H54 (cell line): ENCODE measurements at places on chromosomes 4 and X.

DNA sequence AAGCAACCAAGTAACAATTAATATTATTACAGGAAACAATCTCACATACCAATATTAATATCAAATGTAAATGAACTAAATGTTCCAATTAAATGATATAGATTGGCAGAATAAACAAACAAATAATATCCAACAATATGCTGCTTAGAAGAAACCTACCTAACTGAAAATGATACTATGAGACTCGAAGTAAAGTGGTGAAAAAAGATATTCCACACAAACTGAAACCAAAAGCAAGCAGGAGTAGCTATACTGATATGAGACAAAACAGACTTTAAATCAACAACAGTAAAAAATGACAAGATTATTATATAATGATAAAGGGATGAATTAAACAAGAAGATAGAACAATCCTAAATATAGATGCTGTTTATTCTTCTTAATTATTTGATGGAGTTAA, 140.1 kb downstream of the SPANXN4 start:
- DNase-seq, result no peak

- DNase-seq, result no peak
These were observed 4.0 kb upstream of the TMEM156 start for GRCh38 chr4:39036172-39036571.

DNA sequence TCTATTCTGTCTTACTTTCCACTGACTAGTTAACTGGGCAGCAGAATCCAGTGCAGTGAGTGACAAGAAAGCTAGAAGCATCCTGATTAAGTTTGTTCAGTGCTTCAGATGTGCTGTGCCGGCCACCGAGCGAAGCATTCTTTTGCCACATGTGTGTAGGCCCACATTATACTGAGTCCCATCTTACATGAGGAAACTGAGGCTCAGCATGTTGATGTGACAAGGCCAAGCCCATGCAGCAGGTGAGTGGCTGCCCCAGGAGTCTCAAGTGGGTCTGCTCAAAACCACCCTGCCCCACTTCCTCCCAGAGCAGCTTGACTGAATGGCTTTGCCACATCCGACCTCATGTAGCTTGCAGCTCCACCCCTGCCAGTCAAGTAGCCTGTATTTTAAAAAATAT, 50.5 kb downstream of the RHOH start:
- DNase-seq, result no peak

- no peak for DNase-seq
These were observed 40.2 kb upstream of the NHSL2 start for GRCh38 chrX:71870208-71871098.

DNA sequence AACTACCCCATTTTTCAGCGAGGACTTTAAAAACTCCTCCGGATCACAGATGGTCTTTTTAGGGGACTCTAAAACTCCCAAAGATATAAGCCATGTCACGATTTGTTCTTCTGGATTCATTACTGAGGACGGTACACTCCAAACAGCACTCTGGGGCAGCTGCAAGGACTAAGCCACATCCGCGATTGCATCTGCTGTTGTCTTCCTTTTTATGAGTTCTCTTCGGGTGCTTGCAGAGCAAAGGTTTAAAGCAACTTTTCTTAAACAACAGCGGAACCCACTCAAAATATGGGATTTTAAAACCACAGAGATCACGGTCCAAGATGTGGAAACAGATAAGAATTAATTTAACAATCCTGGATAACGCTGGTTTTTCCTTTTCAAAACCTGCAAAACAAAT, at the start of gene ARHGEF6:
Gene ARHGEF6 (minus strand): TSS at position 170 of the 400 bp plus-strand sequence. CDS start 50 bp downstream, at position 120.
- DNase-seq, result no peak
